CD4-positive, CD25-positive, alpha-beta regulatory T cell (primary cell): ENCODE measurements at places on chromosomes 13 and 19. TPM values are rescaled to one million over a fixed set of nuclear protein-coding genes. Genes with fewer than 3 reads are reported as not detected.

DNA sequence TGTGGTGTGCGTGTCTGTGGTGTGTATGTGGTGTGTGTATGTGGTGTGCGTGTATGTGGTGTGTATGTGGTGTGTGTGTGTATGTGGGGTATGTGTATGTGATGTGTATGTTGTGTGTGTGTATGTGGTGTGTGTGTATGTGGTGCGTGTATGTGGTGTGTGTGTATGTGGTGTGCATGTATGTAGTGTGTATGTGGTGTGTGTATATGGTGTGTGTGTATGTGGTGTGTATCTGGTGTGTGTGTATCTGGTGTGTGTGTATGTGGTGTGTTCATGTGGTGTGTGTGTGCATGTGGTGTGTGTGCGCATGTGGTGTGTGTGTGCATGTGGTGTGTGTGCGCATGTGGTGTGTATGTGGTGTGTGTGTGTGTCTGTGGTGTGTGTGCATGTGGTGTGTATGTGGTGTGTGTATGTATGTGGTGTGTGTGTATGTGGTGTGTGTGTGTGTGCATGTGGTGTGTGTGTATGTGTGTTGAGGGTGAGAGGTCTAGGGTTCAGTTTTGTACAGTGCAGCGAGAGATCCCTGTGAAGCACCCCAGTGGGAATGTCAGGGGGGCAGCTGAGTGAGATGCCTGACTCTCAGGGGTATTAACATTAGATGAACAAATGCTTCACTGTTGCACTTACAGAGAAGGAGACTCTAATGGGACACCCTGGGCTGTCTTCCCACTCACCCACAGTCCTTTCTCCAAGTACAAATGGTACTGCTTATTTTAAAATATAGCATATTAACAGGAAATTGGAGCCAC is 61.3 kb upstream of the MEDAG start:
- peak; percentile 14 for DNase-seq

DNA sequence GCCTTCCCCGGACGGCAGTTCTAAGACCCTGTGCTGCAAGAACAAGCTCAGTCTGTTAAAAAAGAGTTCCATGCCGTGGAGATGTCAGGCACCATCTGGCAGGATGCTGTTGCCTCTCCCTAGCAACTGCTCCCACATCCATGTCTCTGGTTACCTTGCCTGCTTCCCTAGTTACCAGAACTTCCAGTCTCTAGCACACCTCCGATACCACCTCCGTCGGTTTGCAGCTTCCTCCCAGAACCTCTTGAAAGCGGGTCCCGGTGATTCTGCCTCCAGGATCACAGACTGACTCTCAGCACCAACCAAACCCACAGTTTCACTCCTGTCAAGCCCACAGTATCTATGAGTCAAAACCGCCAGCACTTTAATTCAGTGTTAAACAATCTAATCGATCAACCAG is 55.4 kb downstream of the KCTD12 start:
- no peak for DNase-seq

- DNase-seq = no peak
These were observed 94.5 kb upstream of the TM9SF2 start for GRCh38 chr13:99406799-99407201.

DNA sequence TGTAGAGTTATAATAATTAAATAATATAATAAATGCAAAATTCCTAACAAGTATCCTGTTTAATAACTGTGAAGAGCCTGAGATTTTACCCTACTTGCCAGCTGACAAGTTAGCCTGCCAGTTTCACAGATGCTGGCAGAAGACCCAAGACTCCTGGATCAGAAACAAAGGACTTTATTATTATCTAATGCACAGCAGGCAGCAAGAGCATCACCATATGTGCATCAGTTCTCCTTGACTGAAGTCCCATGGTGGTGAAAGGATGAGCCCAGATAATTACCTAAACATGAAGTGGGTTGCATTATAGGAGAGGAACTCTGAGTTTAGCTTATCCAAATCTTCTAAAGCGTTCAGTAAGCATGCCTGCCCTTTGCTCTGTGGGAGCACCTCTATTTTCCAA is 39.1 kb upstream of the MTIF3 start:
- DNase-seq = no peak

DNA sequence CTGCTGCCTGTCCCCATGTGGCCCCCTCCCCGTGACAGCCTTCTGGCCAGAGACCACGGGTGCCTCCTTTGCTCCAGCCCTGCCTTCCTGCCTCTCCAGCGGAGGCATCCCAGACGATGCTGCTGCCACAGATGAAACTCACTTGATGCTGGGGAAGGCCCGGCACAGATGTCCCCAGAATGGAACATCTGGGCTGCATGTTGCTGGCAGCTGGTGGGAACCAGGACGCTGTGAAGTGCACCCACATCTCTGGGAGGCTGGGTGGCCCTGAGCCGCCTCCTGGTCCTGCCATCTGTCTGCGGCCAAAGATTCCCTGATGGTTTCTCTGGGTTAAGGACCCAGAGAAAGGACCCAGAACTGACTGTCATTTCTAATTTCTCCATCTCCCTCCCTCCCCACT is 51.9 kb upstream of the PTPRS start:
- DNase-seq = no peak

GRCh38 chr19:56476651-56477428 is at the start of gene ZNF667:
TSS of gene ZNF667 (minus strand) at chr19:56477345. CDS start at chr19:56462370, 14,975 bp downstream.
- peak; percentile 5 for DNase-seq

- no peak for DNase-seq
These were observed 8.0 kb downstream of the NANOS3 start for GRCh38 chr19:13884726-13885591.

DNA sequence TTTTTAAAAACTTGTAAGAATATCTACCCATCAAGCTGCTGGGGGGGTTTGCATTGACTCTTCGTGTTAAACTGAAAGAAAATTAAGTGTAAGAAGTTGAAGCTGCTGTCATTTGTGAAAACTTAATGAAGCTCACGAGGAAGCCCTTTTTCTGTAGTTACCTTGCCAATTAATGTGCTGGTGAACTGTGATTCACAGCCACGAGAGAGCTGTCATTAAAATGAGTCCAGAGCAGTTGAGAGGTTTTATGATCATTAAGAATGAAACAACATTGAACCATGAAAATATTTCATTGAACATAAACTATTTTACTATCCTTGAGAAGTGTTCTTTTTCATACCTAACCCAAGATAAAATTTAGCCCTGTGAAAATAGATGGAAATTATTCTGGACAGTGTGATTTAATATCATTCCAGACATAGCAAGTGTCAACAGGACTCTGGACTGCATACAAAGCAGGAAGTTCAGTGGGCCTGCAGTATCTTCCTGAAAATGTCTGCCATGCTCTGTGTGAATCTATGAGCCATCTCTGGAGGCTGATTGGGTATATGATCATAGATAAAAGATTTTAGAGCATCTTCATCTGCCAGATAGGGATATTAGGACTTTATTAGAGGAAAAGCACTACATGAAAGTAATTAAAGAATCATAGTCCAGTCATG is 53.8 kb downstream of the DPY19L3 start:
- DNase-seq = no peak

DNA sequence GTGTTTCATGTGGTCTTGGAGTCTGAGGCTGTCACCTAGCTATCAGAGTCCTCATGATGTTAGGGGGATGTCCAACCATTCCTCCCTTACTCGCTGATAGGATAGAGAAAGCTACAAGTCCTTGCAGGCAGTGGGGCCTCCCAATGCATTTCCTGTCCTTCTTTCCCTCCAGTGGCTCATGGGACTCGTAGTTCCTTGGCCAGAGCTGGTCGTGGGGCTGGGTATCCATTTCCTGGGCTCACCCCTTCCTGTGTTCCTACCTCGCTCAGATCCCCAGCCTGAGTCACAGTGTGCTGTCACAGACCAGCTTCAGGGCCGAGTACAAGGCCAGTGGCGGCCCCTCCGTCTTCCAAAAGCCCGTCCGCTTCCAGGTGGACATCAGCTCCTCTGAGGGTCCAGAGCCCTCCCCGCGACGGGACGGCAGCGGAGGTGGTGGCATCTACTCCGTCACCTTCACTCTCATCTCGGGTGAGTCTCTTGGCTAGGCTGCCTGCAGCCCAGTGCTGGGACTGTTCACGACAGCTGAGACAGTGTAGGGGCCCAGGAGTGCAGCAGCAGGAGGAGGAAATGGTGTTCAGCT is 19.1 kb downstream of the TMEM150B start:
- no peak for DNase-seq

DNA sequence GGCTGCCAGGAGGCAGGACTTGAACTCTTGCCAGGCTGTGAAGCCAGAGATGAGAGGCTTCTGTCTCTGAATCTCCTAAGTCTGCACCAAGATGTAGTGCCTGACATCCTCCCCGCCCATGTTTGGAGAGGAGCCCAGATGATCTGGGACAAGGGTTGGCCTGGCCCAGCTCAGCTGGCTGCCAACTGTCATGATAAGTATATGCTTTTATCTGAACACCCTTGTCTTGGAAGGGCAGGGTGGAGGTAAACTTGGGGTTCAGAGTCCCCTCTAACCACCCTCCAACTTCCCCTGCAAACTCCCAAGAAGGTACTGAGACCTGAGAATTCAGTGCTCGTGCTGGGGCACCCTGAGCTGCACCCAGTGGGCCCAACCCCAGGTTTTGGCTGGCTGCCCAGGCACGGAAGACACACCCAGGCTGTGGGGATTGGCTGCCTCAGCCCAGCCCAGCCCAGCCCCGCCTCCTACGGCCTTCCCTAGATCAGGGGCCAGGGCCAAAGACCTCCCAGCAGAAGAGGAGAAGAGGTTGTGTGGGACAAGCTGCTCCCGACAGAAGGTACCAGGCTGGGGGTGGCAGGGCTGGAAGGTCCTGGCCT is at the start of gene CYP4F12:
CYP4F12 (plus strand) TSS at position 508 of the 596 bp plus-strand sequence. CDS start 443 bp downstream, outside the sequence.
- DNase-seq = no peak

- no peak for DNase-seq
These were observed 113.5 kb downstream of the MYO16 start for GRCh38 chr13:108742701-108743451.

- no peak for DNase-seq
These were observed 431.4 kb downstream of the FGF9 start for GRCh38 chr13:22102271-22102670.

DNA sequence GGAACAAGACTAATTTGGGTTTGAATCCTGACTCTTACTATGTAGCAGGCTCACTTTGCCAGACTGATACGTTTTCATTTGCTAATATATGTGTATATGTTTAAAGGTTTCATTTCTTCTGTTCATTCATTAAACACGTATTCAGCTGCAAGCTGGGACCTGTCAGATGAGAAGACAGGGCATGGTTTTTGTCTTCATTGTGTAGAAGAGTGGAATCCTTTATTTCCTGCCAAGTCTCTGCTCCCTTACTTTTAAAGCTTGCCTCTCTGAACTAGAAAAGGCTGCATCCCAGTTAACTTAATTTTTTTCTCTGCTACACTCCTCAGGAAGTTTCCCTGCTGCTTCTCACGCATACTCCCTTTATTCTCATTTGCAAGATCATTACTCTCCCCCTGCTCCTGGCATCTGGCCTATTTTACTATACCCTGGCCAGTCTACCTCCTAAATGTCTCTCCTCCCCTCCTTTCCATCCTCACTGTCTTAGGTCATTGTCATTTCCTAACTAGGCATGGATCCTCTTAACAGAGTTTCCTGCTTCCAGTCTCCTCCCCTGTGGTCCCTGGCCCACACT is 141.0 kb upstream of the TMTC4 start:
- DNase-seq = no peak

DNA sequence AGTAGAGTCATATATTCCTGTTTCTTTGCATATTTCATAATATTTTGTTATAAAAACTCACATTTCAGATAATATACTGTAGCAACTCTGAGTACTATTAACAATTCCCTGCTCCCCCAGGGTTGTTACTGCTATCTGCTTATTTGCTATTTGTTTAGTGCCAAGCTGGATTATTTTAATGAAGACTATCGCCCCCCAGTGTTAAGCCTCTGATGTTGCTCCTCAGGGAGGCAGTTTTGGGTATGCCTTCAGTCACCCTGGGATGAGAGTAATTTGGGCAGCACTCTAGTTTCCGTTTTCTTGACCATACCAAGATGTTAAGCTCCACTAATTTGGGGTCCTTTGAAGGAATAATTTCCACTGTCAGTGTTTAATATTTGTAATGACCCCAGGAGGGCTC is 46.0 kb downstream of the MICU2 start:
- DNase-seq = no peak

- no peak for DNase-seq
These were observed 142.5 kb upstream of the ZNF536 start for GRCh38 chr19:30229525-30230174.

- peak; percentile 30 for DNase-seq
These were observed 1.3 kb downstream of the SAFB start for GRCh38 chr19:5624018-5624663.

DNA sequence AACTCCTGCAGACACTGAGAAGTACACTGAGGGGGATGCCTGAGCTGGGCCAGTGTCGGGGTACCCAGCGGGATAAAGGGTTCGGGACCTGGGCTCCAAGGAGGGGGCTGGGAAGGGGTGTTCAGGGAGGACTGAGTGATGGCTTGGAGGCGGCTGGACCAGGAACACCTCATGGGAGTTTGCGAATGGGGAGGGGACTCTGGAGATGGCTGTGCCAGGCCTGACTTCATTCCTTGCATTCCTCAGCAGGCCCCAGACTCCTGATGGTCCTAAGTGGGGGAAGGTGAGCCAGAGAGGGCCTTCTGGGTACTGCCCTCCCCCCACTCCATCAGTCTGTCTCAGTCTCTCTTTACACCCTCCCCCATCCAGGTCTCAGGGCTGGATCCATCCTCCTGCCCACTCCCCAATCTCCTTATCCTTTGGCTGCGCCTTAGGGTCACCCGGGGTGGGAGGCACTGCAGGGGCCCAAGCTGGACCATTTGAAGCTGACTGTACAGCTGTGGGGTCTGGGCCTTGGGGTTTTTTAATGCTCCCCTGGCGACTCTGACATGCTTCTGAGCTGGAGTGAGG is 13.8 kb downstream of the PAK4 start:
- no peak for DNase-seq

GRCh38 chr19:16001481-16002312 is 52.9 kb downstream of the OR10H4 start:
- peak; percentile 85 for DNase-seq

- DNase-seq = no peak
These were observed 1410.1 kb upstream of the ATXN8OS start for GRCh38 chr13:68697551-68697950.

GRCh38 chr13:40348096-40348679 is 318.3 kb downstream of the FOXO1 start:
- DNase-seq = no peak

DNA sequence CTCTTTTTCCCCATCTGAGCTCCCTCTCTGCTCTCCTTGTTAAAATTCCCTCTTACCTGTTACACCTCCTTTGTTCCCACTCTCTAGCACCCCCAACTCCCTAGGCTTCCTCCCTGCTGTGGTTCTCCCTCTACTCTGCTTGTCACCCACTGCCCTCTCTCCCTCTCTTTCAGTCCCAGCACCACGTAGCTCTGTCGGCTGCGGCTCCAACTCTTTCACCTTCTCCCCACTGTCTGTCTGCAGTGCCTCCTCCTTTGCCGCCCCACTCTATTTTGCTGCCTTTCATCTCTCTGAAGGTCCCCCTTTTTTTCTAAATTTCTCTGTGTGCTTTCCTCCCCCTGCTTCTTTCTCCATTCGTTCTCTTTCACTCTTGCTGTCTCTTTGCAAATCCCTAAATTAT is 1.1 kb downstream of the ZNF836 start:
- DNase-seq = no peak

Gene F7
- total RNA-seq = not detected

Gene BEST2
- not detected for total RNA-seq

Gene MYPOP
- 8.7 TPM for total RNA-seq

Gene STOML3
- total RNA-seq = not detected

Gene TNFAIP8L1
- total RNA-seq = 15.9 TPM

Gene RGL3
- total RNA-seq = not detected

Gene CPB2
- not detected for total RNA-seq

Gene BRME1
- 1.7 TPM for total RNA-seq

Gene ZSCAN4
- total RNA-seq = not detected
